Prostate gland (tissue), 2 donors: ENCODE measurements at places on chromosomes 7 and 10. TPM values are rescaled to one million over a fixed set of nuclear protein-coding genes. Genes with fewer than 3 reads are reported as not detected.
A peak's percentile ranks its signal among the peaks of the same experiment; 100 is the strongest.

- H3K27ac ChIP-seq, result peak overlapping the region; percentile 68
- H3K27me3 ChIP-seq, result no peaks in the 10 kb centered on the region
- DNase-seq, result no peak
- no peaks in the 10 kb centered on the region for H3K36me3 ChIP-seq
- H3K4me1 ChIP-seq, result no peaks in the 10 kb centered on the region
These were observed 29.4 kb upstream of the ANAPC16 start for GRCh38 chr10:72186258-72186981.

- no peaks in the 10 kb centered on the region for H3K27me3 ChIP-seq
- no peak overlapping the region for H3K4me3 ChIP-seq
- H3K36me3 ChIP-seq, result no peaks in the 10 kb centered on the region
- no peak for DNase-seq
- H3K4me1 ChIP-seq, result no peaks in the 10 kb centered on the region
- H3K27ac ChIP-seq, result no peak overlapping the region
These were observed 314.8 kb downstream of the HPSE2 start for GRCh38 chr10:98920807-98921206.

Gene C10orf143
- total RNA-seq, result 5.6 TPM

DNA sequence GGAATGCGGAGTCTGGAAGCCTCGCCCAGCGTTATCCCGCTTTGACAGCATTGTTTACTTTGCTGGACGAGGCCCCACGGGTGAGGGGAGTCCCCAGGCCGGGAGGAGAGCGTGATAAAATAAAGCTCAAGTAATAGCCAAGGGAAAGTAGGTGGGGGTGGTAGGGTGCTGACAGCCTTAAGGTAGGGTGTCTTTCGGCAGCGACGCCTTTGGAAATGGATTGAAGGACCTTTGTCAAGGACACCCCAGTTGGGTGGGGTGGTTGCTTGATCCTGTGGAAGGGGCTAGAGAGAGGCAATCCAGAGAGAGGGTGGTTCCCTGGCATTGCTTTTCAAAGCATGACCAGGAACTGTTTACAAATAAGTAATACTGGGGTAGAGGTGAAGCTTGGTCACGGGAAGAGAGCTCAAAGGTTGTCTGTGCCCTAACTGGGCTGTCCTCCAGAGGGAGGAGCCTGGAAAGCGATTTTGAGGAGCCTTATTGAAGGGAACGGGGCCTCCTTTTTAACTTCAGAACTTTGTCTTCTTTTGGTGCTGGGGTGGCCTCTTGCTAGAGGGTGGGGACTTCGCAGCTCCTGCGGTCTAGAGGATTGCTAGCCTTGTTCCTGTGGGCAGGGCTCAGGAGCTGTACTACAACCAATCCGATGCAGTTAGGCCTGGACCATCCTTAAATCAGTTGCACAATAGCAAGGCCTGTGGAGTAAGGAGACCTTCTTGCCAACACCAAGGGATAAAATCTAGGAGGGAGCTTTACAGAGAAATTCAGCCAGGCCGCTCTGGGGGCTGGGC lies 1.3 kb downstream of the EIF4EBP2 start:
- no peaks in the 10 kb centered on the region for H3K36me3 ChIP-seq
- peak overlapping the region; percentile 94 for H3K27ac ChIP-seq
- no peaks in the 10 kb centered on the region for H3K27me3 ChIP-seq
- peak overlapping the region; percentile 75 for H3K4me3 ChIP-seq
